ENCODE measurements at places on chromosomes 12 and 14.

DNA sequence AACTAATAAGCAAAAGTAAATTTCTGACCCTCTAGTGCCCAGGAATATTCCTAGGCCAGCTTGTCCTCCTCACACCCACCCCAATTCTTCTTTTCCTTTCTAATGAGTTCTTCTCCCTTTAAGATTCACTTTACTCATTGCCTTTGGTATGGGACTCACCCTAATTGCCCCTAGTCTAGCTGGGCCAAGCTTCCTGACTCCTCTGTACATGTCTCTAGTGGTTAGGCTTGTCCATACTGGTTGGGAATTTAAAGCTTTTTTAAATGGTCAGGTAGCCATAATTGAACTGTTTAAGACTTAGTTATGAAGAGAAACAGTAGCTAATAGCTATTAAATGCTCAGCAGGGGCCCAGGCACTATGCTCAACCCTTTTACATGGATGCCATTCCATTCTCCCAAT, 248.2 kb downstream of the C12orf42 start:
- DNase-seq: no peak

- DNase-seq: peak; percentile 4
These were observed 240.0 kb upstream of the CPNE8 start for GRCh38 chr12:39145175-39145999.

DNA sequence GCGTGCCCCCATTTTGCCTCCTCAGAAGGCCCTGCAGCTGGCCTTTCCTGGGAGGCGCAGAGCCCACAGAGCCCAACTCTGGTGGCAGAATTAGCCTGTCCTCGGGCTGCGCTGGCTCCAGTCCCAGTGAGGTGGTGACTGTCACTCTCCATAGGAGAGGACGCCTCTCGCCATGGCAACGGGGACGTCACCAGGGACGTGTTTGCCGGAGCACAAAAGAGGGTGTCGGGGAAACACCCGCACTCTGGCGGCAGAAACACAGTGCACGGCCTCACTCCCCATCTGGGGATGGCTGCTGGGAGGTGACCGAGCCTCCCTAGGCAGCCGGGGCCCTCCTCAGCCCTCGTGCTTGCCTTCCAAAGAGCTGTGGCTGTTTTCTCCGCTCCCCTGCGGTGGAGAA, 50.2 kb upstream of the NCOR2 start:
- DNase-seq: no peak

GRCh38 chr12:66289485-66289884, 12.8 kb upstream of the HELB start:
- no peak for DNase-seq

DNA sequence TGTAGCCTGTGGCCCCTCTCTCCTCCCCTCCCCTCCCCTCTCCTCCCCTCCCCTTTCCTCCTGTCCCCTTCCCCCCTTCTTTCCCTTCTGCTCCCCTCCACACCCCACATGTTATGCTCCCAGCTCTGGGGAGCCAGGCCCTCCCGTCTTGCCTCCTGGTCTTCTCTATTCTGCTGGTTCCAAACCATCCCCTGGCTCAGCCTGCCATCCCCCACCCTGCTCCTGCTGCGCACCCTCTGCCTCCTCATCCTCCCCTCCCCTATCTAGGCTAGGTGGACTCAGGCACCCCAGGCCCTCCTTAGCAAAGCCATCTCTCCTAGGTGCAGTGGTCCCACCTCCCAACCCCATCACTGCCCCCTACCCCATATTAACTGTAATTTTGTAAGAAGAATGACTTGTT, 99.5 kb downstream of the CALM1 start:
- no peak for DNase-seq

DNA sequence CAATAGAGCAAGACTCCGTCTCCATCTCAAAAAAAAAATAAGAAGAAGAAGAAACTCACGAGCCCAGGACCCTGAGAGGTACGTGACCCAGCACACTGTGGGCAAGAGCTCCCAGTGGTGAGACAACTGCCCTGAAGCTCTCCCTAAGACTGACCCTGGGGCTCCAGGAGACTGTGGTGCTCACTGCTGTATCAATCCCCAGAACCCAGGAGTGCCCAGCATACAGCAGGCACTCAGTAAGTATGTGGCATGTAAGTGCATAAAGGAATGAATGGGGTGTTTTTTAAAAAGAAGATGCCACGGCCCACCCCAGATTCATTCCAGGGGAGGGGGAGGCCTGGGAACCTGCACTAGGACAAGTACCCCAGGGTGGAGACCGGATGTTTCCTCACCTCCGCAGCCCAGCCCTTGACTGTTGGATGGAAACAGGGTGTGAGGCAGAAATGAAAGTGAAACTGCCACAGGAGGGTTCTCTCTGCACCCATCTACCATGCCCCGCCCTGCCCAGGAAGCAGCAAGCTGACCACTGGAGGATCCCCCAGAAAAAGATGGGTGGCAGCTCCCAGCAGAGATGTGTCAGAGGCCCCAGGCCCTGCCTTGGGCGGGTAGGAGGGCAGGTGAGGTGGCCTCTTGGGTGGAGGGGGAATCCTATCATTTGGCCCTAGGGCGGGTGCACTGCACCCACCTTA, 12.2 kb downstream of the ITPK1 start:
- DNase-seq: peak; percentile 60

GRCh38 chr14:103834956-103835355, 12.4 kb downstream of the PPP1R13B start:
- no peak for DNase-seq

DNA sequence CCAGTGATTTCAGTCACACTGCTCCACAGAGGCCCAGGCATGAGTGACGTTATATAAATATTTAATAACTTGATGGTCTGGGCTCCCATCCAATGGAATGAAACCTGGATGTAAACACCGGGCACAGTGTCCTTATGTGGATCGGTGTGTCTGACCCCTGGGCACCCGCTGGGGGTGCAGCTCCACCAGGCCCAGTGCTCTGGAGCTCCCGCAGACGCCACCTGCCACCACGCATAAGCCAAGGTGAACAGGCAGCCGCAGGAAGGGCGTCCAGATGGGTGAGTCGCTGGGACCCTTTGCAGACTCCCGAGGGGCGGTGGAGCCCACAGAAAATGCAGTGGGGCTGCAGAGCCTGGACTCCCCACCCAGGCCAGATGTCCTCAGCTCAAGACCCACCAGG, 121.6 kb downstream of the SCARB1 start:
- DNase-seq: no peak

GRCh38 chr14:64685371-64686281, 18.6 kb upstream of the PLEKHG3 start:
- no peak for DNase-seq

- no peak for DNase-seq
These were observed 350.8 kb downstream of the LRFN5 start for GRCh38 chr14:41957459-41957858.

DNA sequence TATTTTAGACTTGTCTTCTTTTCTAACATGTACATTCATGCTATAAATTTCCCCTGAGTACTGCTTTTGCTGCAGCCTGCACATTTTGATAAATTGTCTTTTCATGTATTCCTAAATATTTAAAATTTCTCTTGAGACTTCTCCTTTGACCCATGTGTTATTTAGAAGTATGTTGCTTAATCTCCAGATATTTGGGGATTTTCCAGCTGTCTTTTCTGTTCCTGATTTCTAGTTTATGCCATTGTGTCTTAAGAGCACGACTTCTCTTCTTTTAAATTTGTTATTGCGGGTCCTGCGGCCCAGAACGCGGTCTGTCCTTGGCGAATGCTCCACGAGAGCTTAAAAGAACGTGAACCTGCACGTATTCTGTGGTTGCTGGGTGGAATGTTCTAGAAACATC, 136.4 kb downstream of the KIF26A start:
- no peak for DNase-seq

GRCh38 chr12:39574378-39574777, 45.2 kb downstream of the ABCD2 start:
- no peak for DNase-seq

- no peak for DNase-seq
These were observed 111.4 kb downstream of the STXBP6 start for GRCh38 chr14:24938593-24938992.

DNA sequence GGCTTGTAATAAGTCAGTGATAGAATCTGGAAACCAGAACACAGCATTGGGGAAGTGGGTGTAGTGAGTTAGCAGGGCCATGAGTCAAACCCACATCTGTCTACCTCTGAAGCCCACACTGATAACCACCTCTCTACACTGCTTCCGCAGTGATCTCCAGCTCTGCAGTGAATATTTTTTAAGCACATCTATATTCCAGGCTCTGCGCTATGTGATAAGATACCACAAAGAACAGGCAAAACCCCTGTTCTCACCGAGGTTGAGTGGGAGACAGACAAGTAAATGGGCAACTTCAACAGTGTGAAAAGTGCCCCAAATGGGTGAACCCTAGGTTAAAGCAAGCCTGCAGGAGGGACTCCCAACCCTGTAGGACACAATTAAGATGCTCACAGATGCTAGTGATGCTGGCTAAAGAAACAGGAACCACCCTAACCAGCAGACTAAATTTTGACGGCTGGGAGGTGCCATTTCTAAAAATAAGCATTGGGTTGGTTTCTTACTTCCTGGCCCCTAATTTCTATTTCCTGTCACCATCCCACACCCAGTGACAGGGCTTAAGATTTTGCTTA, 375.0 kb downstream of the DPF3 start:
- peak; percentile 52 for DNase-seq

DNA sequence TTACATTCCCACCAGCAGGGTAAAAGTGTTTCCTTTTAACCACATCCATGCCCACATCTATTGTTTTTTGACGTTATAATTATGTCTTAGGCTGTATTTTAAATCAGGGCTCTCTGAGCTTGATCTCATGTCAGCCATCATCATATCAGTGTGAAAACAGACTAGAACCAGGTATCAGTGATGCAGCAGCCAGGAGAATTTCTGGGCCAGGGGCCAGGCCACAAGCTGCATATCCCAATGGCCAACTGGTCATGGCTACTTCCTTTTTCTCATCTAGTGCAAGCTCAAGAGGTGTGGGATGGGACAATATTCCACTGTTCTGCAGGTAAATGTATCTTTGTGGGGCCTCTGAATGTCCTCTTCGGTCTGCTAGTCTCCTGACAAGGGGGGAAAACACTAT, 125.1 kb downstream of the CRADD start:
- no peak for DNase-seq

GRCh38 chr12:48750769-48751356, 34.4 kb upstream of the CCNT1 start:
- DNase-seq: no peak

GRCh38 chr14:101187816-101188570, 284.5 kb upstream of the RTL1 start:
- no peak for DNase-seq

- DNase-seq: no peak
These were observed 61.8 kb downstream of the FBXL14 start for GRCh38 chr12:1532375-1533165.

GRCh38 chr12:111298582-111299436, 70.1 kb downstream of the PHETA1 start:
- peak; percentile 41 for DNase-seq

- DNase-seq: no peak
These were observed 18.1 kb downstream of the MEG3 start for GRCh38 chr14:100844082-100844408.

Data from activated naive CD4-positive, alpha-beta T cell treated with Interleukin-2 at 50 U/mL for 16 hours (primary cell).